Lung (tissue), 17 donors: ENCODE measurements at places on chromosomes 12 and 14. TPM values are rescaled to one million over a fixed set of nuclear protein-coding genes. Genes with fewer than 3 reads are reported as not detected.

Gene CLEC4C
- total RNA-seq = not detected

Gene P2RX7
- 17.1 TPM for total RNA-seq

Gene SYT1
- total RNA-seq = 3.2 TPM

Gene IL31
- total RNA-seq = not detected

Gene CNTN1
- 47.6 TPM for total RNA-seq

- H3K36me3 ChIP-seq = no peaks in the 10 kb centered on the region
- no peak for DNase-seq
- H3K27ac ChIP-seq = no peak overlapping the region
- no peak overlapping the region for H3K4me3 ChIP-seq
- no peaks in the 10 kb centered on the region for H3K4me1 ChIP-seq
- H3K27me3 ChIP-seq = no peaks in the 10 kb centered on the region
Measured at GRCh38 chr12:40515041-40515816, 177.0 kb upstream of the CNTN1 start.

- H3K4me1 ChIP-seq = no peaks in the 10 kb centered on the region
- H3K36me3 ChIP-seq = peaks cover 40% of the 10 kb centered on the region
- no peaks in the 10 kb centered on the region for H3K27me3 ChIP-seq
Measured at GRCh38 chr14:73280903-73281302, 43.6 kb downstream of the PAPLN start.

DNA sequence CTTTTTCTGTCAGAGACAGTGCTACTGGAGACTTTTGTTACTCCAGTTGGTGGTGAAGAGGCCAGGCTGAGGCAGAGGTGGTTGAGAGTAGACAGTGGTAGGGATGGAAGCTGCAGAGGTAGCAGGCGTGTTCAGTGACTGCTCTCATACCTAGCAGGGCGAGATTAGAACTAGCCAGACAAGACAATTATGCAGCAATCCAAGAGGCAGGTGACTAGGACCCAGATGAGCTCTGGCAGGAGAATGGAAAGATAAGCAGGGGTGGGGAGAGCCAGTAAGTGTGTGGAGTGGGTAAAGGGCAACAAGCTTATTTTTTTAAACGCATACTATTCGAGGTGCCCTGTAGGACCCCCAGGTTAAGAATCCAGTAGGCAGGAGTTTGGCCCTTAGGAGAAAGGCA lies 4.8 kb downstream of the PPP1R36 start:
- no peak overlapping the region for H3K4me3 ChIP-seq
- no peaks in the 10 kb centered on the region for H3K36me3 ChIP-seq
- no peak overlapping the region for H3K27ac ChIP-seq
- H3K27me3 ChIP-seq = peaks cover 24% of the 10 kb centered on the region

DNA sequence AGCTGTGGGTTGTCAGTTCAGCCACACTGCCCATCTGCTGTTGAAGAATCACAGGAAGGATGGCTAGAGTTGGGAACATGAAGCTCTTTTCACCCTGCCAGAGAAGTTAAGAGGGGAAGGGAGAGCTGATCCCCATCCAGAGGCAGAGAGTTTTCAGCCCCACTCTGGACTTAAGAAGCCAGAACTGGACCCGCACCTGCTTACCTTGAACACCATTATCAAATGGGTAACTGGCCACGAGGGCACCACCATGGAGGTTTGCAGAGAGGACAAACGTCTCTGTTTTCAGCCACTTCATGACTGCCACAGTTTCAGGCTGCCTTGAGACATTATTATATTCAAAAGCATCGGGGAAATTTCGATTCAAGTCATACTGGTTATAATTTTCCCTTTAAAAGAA lies 62.0 kb downstream of the MDM2 start:
- no peak overlapping the region for H3K4me3 ChIP-seq
- no peaks in the 10 kb centered on the region for H3K36me3 ChIP-seq
- DNase-seq = no peak

GRCh38 chr12:14974633-14975032 lies 1.8 kb downstream of the PDE6H start:
- no peaks in the 10 kb centered on the region for H3K27me3 ChIP-seq
- H3K36me3 ChIP-seq = no peaks in the 10 kb centered on the region
- H3K4me3 ChIP-seq = no peak overlapping the region
- DNase-seq = no peak

DNA sequence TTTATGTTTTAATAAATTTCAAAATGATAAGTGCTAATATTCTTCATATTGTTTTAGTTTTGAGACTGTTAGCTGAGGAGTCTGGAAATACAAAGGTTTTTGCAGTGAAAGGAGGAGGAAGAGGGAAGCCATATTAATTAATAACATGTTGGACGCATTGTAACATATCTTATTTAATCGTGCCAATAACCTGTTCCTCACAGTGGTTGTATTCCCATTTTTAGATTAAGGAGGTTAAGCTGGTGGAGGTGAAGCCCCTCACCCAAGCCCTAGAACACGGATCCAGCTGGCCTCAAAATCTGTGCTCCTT lies 92.4 kb downstream of the EML1 start:
- H3K4me1 ChIP-seq = no peaks in the 10 kb centered on the region
- H3K36me3 ChIP-seq = no peaks in the 10 kb centered on the region
- H3K27me3 ChIP-seq = no peaks in the 10 kb centered on the region

DNA sequence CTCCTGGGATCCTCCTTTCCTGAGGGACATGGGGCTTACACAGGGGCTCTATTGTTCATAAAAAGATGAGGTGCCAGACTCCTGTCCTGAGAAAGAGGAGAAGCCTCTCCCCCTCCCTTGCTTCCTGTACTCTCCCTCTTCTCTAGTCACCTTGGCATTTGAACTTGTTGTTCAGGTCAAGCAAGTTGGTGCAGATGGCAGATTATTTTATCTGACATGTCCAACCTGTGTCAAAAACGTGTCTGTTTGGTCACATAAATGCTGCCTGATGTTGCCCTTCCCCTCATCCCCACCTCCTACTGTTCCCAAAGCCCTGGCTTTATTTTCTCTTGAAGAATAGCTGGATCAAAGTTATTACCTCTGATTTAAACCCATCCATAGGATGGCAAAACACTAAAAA lies 154.8 kb downstream of the TMX1 start:
- H3K27ac ChIP-seq = peak overlapping the region; percentile 70
- no peak overlapping the region for H3K4me3 ChIP-seq
- peaks cover 36% of the 10 kb centered on the region for H3K4me1 ChIP-seq

GRCh38 chr12:18700271-18700670 lies 37.5 kb downstream of the PLCZ1 start:
- H3K27me3 ChIP-seq = no peaks in the 10 kb centered on the region
- H3K36me3 ChIP-seq = no peaks in the 10 kb centered on the region
- DNase-seq = peak; percentile 14
- H3K4me1 ChIP-seq = no peaks in the 10 kb centered on the region

DNA sequence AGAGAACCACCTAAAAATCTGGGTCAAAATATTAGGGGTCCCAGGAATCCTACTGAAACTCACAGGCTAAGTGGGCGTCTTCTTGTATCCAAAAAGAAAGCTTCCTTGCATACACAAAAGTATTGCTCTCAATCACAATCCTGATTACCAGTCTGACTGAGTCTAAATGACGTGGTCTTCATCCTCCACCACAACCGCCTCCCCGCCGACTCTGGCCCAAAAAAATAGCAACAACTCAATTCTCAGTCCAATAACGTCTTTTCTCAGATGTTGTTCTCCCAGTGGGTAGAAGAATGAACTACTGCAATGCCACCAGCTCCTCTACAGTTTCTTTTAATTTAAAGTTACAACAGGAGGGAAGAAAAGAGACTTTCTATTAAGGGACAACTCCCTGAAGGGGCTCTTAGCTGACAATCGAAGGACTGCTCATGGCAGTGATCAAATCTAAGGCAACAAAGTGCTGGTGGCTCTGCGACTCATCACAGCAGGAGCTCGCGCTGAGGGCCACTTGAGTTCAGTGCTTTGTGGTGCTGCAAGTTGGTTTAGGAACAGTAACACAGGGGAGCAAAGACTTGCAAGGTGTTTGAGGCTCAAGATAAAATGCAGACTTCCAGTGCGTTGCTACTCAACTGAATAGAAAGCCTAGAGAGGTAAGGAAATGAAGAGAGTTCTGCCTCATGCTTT lies 394.1 kb downstream of the BCAT1 start:
- H3K36me3 ChIP-seq = no peaks in the 10 kb centered on the region
- H3K27me3 ChIP-seq = no peaks in the 10 kb centered on the region

DNA sequence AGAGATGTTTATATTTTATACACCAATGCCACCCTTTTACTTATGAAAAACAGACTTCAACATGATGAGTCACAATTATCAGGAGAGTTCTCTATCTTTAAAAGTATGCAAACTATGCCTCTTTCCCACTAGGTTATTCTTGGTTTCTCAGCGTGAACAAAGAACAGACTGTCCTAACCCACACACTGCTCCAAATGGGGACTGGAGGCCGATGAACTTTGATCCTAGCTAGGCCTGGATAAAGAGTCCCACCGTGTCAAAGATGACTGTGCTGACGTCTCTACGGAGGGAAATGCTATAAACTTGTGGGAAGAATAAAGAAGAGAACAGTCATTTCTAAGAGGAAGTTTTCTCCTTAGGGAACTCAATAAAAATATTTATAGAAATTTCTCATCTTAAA lies 160.1 kb downstream of the EPS8 start:
- H3K27ac ChIP-seq = peak overlapping the region; percentile 12

GRCh38 chr12:68028647-68029046 lies 39.4 kb downstream of the IFNG-AS1 start:
- no peaks in the 10 kb centered on the region for H3K27me3 ChIP-seq
- H3K4me1 ChIP-seq = no peaks in the 10 kb centered on the region
- no peak for DNase-seq
- no peak overlapping the region for H3K27ac ChIP-seq
- H3K36me3 ChIP-seq = no peaks in the 10 kb centered on the region

DNA sequence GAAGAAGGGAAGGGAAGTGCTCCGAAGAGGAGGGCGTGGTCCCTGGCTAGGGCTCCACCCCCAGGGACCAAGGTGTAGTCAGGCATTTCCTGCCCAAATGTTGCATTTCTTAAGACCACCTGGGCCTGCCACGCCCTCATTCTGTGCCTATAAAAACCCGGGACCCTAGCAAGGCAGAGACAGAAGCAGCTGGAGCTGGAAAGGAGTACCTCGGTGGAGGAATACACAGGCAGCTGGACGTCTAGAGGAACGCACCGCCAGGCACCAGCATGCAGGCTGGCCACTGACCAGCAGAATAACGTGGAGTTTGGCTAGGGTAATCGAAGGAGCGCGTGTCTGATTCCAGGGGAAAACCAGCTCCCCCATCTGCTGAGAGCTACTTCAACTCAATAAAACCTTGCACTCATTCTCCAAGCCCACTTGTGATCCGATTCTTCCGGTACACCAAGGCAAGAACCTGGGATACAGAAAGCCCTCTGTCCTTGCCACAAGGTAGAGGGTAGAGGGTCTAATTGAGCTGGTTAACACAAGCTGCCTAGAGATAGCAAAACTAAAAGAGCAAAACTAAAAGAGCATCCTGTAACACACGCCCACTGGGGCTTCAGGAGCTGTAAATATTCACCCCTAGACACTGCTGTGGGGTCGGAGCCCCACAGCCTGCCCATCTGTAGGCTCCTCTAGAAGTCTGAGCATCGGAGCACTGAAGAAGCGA lies 21.0 kb downstream of the CFL2 start:
- peak overlapping the region; percentile 8 for H3K4me3 ChIP-seq
- no peaks in the 10 kb centered on the region for H3K36me3 ChIP-seq
- no peak overlapping the region for H3K27ac ChIP-seq
- no peaks in the 10 kb centered on the region for H3K27me3 ChIP-seq
- no peaks in the 10 kb centered on the region for H3K4me1 ChIP-seq

- no peaks in the 10 kb centered on the region for H3K36me3 ChIP-seq
- H3K4me3 ChIP-seq = no peak overlapping the region
- H3K4me1 ChIP-seq = no peaks in the 10 kb centered on the region
- H3K27me3 ChIP-seq = no peaks in the 10 kb centered on the region
- no peak overlapping the region for H3K27ac ChIP-seq
Measured at GRCh38 chr14:106506881-106507305, 980.5 kb downstream of the TMEM121 start.

DNA sequence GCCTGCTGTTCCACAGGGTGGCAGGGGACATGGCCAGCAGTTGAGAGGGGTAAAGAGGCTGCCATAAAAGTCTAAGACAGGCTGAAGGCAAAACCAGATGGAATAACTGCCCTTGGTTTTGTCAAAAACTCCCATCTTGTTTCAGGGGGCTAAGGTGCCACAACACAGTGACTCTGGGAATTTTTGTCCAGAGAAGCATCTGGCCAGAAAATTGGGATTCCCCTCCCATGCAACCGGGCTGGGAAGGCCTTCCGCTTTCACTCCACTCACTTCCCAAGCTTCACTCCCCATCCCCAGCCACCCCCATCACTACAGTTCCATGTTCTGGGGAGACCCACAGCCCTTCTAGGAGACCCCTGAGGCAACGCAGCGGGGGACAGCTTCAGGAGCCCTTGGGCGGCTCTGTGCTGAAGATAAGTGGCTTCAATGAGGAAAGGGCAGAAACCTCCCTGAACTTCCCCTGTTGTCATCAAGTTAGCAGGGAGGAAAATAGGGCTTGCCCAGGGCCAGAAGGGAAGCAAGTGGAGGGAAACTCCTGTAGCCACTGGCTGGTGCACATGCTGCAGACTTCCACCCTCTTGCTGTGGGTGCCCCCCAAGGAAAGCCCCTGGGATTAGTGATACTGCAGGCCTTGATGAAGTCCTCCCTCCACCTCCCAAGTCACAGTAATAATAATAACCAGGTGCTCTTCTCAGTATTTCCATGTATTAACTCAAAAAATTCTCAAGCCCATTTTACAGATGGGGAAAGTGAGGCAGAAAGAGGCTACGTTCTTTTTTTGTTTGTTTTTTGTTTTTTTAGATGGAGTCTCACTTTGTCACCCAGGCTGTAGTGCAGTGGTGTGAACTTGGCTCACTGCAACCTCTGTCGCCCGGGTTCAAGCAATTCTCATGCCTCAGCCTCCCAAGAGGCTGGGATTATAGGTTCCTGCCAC lies 6.0 kb downstream of the TMEM229B start:
- H3K4me1 ChIP-seq = peaks cover 8% of the 10 kb centered on the region
- DNase-seq = no peak
- no peak overlapping the region for H3K27ac ChIP-seq
- no peak overlapping the region for H3K4me3 ChIP-seq

- no peaks in the 10 kb centered on the region for H3K4me1 ChIP-seq
- H3K4me3 ChIP-seq = no peak overlapping the region
- no peaks in the 10 kb centered on the region for H3K36me3 ChIP-seq
- no peak for DNase-seq
- no peaks in the 10 kb centered on the region for H3K27me3 ChIP-seq
Measured at GRCh38 chr14:43135877-43136411, 1371.1 kb downstream of the FSCB start.

GRCh38 chr14:69701857-69702256 lies 65.1 kb upstream of the SRSF5 start:
- peaks cover 3% of the 10 kb centered on the region for H3K4me1 ChIP-seq
- peaks cover 3% of the 10 kb centered on the region for H3K36me3 ChIP-seq
- DNase-seq = no peak
- no peaks in the 10 kb centered on the region for H3K27me3 ChIP-seq
- peak overlapping the region; percentile 69 for H3K27ac ChIP-seq

GRCh38 chr12:11753826-11754225 lies 104.4 kb downstream of the ETV6 start:
- DNase-seq = no peak
- no peak overlapping the region for H3K27ac ChIP-seq
- no peaks in the 10 kb centered on the region for H3K27me3 ChIP-seq
- H3K36me3 ChIP-seq = peaks cover 13% of the 10 kb centered on the region

DNA sequence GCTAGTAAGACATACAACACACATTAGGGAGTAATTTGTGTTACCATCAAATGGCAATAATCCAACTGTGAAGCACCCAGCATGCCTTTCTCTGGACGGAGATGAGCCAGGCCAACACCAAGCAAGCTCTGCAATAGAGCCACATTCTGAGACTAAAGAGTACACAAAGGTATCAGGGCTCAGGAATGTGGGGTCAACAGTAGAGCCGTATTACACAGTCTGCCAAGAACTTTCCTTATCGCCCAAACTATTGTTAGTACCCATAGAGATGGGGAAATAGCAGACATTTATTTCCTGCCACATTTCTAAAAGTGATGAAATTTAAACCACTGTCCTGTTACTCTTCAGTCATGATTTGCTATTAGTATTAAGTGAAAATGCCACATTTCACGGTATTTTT lies 113.7 kb downstream of the BMP4 start:
- peak; percentile 24 for DNase-seq
- H3K27ac ChIP-seq = no peak overlapping the region
- no peaks in the 10 kb centered on the region for H3K4me1 ChIP-seq
- H3K36me3 ChIP-seq = no peaks in the 10 kb centered on the region
- no peaks in the 10 kb centered on the region for H3K27me3 ChIP-seq
